ENCODE measurements at places on chromosomes 12 and 14.

GRCh38 chr12:7542813-7543212 is 39.2 kb upstream of the CD163 start:
- DNase-seq, result no peak

DNA sequence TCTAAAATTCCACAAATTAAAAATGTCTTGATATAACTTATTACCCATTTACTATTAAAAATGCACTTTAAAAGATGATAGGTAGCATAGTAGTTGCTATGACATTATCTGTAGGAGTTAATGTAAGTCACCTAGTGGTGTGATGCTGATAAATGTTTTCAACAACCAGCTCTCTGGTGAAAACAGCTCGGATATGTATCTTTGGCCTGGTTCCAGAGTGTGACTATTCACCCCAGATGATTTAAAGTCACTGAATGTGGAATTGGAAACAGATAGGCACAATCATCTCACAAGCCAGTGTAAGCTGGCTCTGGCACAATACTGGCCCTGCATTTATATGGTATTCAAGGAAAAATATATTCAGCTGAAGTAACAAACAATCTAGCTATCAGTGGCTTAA is 9.2 kb upstream of the CCDC196 start:
- no peak for DNase-seq

GRCh38 chr14:83478741-83479140 is 1945.1 kb upstream of the SEL1L start:
- DNase-seq, result no peak

- no peak for DNase-seq
Measured at GRCh38 chr12:22272335-22273151, 62.0 kb downstream of the ST8SIA1 start.

- DNase-seq, result peak; percentile 39
Measured at GRCh38 chr14:60151715-60152114, 13.5 kb downstream of the DHRS7 start.

DNA sequence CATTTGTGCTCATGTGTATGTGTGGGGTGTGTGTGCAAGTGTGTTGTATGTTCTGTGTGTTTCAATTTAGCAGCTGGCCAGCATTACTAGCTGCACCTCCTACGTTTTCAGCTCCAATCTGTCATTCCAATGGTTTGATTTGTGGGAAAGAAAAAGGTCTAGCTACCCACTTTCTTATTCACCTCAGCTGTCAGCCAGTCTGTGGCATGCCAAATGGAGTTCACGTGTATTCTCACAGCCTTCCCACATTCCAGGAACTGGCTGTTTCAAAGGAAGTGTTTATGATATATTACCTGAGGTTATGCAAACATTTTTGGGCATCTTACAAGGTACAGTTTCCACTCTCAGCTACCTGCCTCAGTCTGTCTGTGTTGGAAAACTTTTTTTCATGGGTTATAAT is 220.2 kb upstream of the CPNE8 start:
- no peak for DNase-seq

DNA sequence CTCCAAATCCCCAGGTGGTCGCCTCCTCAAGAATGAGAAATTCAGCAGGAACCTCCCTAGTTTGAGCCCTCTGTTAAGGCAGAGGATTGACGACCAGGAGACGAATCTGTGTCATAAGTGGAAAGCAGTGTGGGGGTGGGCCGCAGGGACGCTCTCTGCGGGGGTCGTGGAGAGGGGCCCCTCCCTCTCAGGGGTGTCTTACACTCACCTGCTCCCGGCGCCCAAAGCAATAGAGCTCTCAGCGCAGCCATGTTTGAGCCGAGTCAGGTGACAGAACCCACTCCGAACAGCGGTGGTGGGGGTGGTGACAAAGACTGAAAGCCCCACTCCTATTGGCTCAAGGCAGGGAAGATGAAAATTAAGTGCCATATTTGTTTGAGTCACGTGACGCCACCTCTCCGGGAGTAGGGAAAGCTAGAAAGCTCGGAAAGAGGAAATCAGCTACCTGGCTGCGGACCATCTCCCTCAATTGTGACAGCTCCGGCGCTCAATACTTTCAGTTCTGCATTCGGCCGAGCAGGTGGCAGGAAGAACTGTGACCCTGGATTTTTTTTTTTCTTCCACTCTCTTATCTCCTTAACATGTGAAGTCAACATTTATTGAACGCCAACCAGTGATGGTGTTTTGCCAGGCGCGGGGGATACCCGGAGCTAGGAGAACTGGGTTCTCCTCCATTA is at the start of gene ZFYVE26:
Gene ZFYVE26, minus strand, starts transcription at position 265 of the 677 bp plus-strand sequence. CDS start 627 bp downstream, outside the sequence.
- DNase-seq, result peak; percentile 71

DNA sequence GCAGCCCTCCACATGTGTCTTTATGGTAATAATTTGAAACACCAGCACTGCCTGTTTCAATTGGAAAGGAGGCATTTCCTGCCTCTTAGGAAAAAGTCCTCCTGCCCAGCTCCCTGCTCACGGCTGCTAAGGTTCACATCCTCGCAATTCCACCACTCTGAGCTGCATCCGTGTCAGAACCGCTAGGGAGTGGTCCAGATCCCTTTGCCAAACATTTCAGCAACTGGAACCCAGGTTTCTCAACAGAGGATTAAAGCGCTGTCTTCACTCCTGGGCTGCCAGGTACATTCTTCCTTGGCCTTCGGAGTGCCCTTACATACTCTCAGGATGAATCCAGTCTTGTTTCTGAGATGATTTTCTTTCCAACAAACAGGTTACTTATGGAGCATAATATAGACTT is 23.3 kb downstream of the C14orf132 start:
- no peak for DNase-seq

DNA sequence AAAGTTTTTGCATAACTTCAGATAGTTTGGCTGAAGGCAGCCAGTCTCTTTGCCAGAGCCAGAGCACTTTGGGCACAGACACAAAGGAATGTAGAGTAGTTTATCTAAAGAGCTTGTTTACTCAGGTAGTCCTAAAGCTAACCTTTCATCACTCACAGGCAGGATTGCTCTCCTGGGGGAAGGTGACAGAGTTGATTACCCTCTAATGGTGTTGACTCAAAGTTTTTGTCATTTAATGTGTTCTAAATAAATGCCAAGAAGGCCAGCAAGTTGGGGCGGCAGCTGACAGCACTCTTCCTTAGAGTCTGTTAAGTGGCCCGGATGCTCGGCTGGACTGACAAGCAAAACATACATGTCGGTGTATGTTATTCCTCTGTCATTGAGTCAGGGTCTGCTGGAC is 9.3 kb upstream of the TAS2R46 start:
- DNase-seq, result no peak

DNA sequence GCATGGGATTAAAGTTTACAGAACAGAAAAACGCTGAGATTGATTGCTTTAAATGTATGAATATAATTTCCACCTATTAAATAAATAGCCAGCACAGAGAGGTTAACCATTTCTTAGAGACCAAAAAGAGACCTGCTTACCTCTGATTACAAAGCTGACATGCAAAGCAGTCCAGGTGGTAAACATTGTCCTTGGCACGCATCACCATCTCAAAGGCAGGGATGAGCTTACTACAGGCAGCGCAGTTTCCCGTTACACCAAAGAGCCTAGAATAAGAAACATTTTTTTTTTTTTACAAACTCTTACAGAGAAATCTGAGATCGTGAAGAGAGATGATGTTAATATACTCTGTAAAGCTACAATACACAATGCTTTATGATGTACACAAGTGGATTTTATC is 45.7 kb downstream of the LMO3 start:
- DNase-seq, result no peak

DNA sequence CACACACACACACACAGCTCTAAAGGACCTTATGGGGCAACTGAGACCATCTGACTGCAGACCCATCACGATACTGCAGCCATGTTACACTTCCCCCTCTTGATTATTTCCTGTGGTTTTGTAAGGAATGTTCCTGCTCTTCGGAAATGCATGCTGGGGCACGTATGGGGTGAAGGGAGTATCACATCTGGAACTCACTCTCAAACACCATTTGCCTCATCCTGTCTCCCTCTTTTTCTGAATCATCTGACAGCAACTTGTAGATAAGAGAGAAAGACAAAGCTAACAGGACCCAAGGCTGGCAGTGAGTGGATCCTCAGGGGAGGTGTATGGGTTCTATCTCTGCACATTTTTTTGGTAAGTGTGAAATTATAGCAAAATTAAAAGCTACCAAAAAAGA is 50.3 kb downstream of the RIMBP2 start:
- DNase-seq, result no peak

DNA sequence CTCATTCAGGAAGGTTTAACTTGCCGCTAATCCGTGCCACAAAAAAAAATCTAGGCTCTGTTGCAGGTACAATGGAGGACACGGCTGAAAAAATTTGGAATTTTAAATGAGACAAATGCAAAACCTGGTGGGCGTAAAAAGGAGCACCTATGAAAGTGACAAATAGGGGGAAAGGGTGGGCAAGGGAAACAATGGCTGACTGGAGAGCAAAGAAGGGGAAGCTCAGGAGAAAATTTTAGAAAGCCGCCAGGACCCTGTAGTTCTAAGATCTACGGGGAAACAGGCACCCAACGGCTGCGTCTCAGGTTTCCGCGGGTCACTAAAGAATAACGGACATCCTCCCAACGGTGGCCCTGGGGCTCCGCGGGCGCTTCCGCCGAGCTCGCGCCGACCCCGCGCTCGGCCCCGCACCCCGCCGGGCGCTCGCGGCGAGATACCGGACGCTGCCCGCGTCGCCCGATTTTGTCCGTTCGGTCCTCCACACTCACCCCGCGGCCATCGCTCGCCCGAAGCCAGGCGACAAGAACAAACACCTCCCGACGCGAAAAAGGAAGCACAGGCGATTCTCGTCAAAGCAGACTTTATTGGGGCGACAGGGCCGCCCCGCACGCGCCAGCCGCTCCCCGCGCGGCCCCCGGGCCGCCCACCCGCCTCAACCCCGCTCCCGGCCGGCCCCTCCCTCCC is 1.1 kb upstream of the YY1 start:
- peak; percentile 42 for DNase-seq

GRCh38 chr14:21256539-21257393 is 12.5 kb downstream of the HNRNPC start:
- no peak for DNase-seq

GRCh38 chr12:79402606-79403005 is 288.2 kb downstream of the PAWR start:
- DNase-seq, result no peak

GRCh38 chr12:12487490-12487889 is 75.2 kb downstream of the DUSP16 start:
- DNase-seq, result no peak

DNA sequence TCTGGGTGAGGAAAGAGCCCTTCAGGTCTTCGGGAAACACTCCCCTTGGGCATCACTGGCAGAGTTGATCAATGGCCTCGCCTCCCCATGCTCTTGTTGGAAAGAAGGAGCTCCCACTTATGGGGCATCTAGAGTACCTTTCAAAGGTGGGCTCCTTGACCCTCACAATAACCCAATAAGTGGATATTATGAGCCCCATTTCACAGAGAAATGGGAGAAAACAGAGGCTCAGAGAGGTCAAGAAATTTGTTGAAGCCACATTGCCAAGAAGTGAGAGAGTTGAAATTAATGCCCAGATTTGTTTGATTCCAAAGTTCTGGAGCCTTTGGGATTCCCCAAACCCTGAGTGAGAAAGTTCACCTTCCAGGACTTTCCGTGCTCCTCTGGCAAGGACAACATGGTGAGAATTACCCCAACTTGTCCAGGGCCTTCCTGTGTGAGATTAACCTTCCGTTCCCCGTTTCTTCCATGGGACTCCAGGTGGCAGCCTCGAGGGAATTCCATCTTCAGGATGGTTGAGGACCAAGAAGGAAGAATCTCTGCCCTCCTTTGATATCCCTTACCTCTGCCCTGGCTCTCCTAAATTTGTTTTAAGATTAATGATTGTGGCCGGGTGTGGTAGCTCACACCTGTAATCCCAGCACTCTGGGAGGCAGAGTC is 7.5 kb upstream of the CHD4 start:
- no peak for DNase-seq

- no peak for DNase-seq
Measured at GRCh38 chr12:106712768-106713167, 61.7 kb upstream of the RIC8B start.

DNA sequence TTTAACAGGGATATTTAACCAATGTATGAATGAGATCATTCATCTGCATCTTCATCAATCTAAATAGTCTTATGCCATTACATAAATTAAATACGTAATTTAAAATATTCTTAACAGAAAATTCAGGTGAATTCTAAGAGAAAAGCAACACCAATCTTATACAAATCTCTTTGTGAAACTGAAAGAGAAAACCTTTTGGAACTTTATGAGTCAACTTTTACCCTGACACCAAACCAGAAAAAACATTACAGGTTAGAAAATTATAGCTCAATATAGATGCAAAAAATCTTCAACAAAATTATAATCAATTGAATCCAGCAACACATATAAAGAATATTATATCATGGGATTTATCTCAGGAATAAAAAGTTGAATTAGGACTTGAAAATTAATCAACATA is 3.4 kb downstream of the GLIPR1L1 start:
- no peak for DNase-seq

Measured in stimulated activated CD4-positive, alpha-beta T cell treated with anti-CD3 and anti-CD28 coated beads, TNF-alpha, amount 100 ng/mL, for 1 hour (primary cell).